ENCODE measurements at places on chromosomes 3 and 15. TPM values are rescaled to one million over a fixed set of nuclear protein-coding genes. Genes with fewer than 3 reads are reported as not detected.
A peak's percentile ranks its signal among the peaks of the same experiment; 100 is the strongest.

DNA sequence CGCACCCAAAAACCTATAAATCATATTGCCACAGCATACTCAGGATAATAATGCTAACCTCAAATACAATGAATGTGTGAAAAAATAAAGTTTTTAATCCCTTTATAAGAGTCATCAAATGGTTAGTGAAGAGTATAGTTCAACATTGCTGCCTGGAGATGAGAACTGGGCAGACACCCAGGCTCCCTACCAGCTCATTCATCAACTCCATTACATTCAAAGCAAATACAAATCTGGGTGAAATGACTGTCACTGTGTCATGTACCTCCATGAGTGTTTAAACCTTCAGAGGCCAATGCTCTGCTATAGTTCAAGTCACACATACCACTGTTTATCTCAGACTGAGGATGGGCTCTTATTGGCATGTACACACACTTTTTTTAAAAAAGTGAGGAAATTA is 167.2 kb upstream of the KCNMB2 start:
- no peak for DNase-seq

- no peak for DNase-seq
These were observed 62.1 kb downstream of the CYFIP1 start for GRCh38 chr15:22918056-22918455.

DNA sequence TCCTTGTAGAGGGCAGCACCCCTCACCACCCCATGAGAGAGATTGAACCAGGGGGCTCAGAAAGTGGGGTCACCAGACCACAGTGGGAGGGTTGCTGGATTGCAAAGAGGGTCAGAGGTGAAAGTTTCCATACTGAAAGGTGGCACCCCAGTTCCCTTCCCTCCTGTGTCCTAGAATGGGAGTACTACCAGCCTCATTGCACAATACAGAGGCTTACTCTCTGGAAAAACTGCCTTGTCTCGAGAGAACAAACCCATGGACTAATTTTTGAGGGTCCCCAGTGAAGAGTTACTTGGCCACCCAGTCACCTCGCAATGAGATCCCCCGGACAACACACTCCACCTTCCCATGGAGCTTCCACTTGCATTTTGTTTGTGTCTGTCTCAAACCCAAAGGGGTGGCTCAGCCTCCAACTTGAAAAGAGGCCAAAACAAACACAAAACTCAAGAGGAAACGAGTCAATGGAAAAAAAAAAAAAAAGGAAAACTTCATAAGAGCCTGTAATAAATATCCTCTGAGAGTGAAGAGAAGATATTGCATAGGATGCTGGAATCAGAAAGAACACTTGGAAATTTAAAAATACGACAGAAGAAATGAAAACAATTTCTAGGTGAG is 18.6 kb downstream of the MESP2 start:
- peak; percentile 83 for DNase-seq

- DNase-seq, result peak; percentile 91
These were observed 109.1 kb downstream of the LPP start for GRCh38 chr3:188262913-188263683.

DNA sequence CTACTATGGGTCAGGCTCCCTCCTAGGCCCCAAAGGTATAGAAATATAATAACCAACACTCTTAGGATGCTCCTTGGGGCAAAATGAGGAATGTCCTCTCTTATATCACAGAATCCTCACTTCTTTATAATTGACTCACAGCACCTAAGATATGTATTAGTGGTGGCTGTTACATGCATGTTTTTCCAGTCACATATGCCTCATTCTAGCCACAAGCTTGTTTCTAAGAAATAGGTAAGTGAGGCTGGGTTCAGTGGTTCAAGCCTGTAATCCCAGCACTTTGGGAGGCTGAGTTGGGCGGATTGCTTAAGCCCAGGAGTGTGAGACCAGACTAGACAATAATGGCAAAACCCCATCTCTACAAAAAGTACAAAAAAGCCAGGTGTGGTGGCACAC is 57.9 kb upstream of the PSMD6 start:
- DNase-seq, result no peak

DNA sequence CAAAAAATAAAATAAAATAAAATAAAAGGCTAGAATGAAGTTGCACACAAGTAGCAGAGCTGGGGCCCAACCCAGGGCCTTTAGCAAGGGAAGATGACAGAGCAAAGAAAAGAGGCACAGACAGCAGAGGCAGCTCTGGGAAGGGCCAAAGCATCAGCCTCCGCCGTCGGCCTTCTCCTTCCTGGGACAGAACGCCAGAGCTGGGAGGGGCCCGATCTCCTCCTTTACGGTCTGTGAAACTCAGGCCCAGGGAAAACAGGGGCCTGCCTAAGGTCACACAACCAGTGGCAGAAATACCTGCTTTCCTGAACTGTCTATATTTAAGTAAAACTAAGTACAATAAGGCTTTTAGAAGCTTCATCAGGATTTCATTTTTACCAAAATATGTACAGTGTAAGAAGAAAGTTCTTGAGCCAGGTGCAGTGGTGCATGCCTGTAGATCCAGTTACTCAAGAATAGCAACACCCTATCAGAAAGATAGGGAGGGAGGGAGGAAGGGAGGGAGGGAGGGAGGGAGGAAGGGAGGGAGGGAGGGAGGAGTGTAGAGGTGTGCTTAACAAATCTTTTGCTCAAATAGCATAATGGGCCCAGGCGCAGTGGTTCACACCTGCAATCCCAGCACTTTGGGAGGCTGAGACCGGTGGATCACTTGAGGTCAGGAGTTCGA is 43.0 kb upstream of the MUC4 start:
- no peak for DNase-seq

DNA sequence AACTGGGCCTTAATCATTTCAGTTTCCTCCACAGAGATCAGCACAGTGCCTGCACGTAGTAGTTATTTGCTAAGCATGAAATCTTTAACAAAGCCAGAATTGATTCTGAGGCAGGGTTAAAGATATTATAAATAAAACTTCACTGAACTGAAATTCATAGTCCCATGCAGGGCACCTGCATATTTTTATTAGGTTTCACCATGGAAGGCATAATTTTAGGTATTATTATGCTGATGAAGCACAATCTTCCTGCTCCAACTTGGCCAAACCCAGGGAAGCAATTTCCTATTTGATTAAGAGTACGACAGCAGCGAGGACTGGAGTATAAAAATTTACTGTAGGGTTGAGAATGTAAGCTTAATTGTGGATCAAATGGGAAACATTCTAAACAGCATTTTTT is 1070.4 kb upstream of the CFAP20DC start:
- DNase-seq, result no peak

- DNase-seq, result no peak
These were observed 52.4 kb downstream of the ATOSA start for GRCh38 chr15:52626671-52627369.

DNA sequence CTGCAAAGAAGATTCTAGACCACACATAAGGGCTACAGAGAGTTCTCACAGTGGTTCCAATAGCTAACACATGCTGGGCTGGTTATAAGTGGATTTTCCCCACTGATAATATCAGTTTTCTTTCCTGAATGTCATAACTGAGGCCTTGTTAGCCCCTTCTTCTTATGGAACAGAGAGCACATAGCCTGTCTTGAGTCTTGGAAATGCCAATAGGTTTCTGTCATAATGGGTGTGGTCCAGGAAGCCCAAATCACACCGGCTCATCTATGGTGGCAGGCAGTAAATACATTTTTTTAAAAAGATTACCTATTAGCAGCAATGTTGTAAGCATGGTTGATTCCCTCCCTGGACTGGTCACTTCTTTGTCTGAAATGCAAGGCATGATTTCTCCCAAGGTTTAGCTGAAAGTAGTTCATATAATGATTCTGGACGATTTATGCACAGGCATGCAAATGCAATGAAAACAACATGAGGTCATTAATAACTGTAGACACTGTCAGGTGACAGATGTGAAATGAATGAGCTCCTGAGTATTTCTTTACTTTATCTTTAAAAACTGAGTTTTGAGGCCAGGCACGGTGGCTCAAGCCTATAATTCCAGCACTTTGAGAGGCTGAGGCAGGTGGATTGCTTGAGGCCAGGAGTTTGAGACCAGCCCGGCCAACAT is 67.2 kb upstream of the ATP2C1 start:
- DNase-seq, result no peak

DNA sequence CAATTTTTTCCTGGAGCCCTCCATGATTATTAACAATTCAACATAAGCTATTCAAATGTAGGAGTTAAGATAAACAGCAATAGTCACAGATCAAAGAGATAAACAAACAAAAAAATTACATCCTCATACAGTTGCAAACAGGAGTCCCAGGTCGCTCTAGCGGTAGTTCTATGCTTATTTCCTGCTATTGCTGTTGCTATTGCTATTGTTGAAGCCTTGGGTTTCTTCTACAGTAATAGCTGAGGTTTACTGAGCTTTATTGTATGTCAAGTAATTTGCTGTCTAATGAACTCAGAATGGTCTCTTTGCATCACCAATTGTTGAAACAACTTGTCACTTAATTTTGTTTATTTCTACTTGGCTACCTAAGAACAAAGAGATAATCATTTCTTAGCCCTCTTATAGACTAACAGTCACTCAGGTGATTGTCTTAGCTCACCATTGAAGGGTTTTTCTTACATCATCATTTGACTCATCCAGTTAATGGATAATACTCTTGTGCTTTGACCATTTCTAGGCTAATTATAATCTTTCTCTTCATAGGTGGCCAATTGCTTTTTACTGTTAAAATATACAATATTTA is 654.6 kb downstream of the MECOM start:
- no peak for DNase-seq

DNA sequence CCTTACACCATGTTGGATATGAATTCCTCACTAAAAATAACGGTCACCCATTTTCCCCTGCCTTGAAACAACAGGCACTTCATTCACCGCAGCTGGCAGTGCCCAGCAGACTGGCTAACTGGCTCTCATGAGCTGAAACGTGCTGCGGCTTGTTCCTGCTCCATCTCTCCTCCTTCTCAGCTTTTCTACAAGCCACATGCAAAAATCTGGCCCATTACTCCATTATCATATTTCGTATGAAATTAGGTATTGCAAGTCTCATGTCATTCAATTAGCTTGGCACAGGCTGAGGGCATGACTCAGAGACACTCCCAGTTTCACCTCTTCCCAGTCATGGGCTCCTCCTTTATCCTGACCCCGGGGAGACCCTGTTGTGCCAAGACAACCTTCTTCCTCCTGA is 60.0 kb downstream of the MAGEF1 start:
- DNase-seq, result peak; percentile 27

DNA sequence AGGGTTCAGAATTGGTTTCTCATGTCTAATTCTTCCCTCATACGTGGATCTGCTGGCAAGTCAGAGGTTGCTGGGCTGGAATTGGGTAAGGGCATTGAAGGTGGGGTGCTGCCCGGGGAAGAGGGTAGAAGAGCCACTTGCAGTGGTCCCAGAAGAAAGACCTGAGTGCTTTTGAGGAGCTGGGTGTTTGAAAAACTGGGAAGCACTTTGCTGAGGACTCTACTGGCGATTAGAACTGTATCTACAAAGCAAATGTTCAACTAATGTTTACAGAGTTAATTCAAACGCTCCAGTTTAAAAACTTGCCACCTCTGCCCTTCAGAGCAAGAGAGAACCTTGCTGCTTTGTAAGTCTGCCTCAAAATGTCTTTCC is 21.9 kb downstream of the TRIM71 start:
- DNase-seq, result no peak

GRCh38 chr3:10950476-10951294 is 41.9 kb upstream of the SLC6A1 start:
- DNase-seq, result peak; percentile 57

- DNase-seq, result no peak
These were observed 12.0 kb upstream of the COL8A1 start for GRCh38 chr3:99626417-99626788.

GRCh38 chr15:22735781-22736180 is 50.7 kb upstream of the NIPA1 start:
- peak; percentile 84 for DNase-seq

DNA sequence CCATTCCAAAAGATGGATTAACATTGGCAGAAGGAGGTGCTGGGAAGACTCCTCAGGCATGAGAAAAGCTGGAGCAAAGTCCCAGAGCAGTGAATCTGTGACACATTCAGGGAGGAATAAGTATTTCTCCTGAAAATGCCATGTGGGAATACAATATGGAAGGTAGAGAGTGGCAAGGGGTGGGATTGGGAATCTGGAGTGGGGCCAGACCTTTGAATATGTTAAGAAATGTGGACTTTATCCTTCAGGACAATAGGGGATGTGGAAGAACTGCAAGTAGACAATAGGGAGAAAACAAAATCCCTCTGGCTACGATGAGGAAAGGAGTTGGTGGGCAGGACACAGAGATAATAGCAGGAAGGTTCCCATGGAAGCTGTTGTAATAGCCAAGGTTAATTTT is 305.6 kb upstream of the TGFBR2 start:
- no peak for DNase-seq

- DNase-seq, result peak; percentile 97
These were observed 10.3 kb downstream of the PDZRN3 start for GRCh38 chr3:73614419-73614818.

DNA sequence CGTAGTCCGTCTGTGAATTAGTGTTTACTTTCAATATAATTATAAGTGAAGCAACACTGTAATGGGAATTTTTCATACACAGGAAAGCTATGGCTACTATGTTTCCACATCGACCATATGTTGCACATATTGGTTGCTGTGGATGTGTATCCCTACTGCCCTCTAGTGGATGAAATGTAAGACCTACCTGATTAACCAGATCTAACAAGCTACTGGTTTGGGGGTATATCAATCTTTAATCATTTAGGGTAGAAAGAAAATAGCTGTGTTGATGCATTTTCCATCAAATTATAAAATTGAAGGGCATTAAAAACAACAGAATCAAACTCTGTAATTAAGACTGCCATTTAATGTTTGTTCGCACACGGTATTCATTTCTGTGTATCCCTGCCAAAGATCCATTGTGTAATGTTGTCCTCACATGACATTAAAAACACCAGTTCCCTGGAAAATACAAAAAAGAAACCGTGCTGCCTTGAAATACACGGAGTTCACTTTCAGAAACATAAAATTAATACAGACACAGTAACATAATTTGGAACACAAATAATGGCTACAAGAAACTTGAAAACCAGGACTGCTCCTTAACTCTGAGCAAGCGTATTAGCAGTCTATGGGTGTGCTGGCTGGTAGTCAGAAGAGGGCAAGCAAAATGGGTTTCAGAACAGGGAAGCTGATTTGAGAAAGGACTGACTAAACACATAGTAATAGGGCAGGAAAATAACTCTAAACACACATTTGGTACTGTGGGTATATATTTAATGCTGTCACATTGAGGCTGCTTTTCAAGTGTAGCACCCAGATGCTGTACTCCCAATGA is 125.1 kb downstream of the TIGIT start:
- peak; percentile 95 for DNase-seq

GRCh38 chr3:55157731-55158130 is 229.9 kb upstream of the LRTM1 start:
- no peak for DNase-seq

- DNase-seq, result no peak
These were observed 205.0 kb downstream of the LPP start for GRCh38 chr3:188358787-188359493.

AADAC gene
- total RNA-seq, result 138 TPM

UACA gene
- total RNA-seq, result 149 TPM

RCCD1 gene
- total RNA-seq, result 22.7 TPM

PCOLCE2 gene
- total RNA-seq, result 31.6 TPM

KCNMB3 gene
- total RNA-seq, result 0.08 TPM

CPNE4 gene
- total RNA-seq, result not detected

WHAMM gene
- 6.4 TPM for total RNA-seq

ZCWPW2 gene
- total RNA-seq, result 1.7 TPM

GALNT15 gene
- total RNA-seq, result 10.9 TPM

SYNPR gene
- not detected for total RNA-seq

VIPR1 gene
- total RNA-seq, result 5.6 TPM

CCR9 gene
- total RNA-seq, result not detected

RIOX2 gene
- 32.7 TPM for total RNA-seq

DPPA2 gene
- total RNA-seq, result not detected

ZBED2 gene
- 0.09 TPM for total RNA-seq

Measured in fibroblast of the aortic adventitia (primary cell).